ENCODE measurements at places on chromosomes 7 and 10.

DNA sequence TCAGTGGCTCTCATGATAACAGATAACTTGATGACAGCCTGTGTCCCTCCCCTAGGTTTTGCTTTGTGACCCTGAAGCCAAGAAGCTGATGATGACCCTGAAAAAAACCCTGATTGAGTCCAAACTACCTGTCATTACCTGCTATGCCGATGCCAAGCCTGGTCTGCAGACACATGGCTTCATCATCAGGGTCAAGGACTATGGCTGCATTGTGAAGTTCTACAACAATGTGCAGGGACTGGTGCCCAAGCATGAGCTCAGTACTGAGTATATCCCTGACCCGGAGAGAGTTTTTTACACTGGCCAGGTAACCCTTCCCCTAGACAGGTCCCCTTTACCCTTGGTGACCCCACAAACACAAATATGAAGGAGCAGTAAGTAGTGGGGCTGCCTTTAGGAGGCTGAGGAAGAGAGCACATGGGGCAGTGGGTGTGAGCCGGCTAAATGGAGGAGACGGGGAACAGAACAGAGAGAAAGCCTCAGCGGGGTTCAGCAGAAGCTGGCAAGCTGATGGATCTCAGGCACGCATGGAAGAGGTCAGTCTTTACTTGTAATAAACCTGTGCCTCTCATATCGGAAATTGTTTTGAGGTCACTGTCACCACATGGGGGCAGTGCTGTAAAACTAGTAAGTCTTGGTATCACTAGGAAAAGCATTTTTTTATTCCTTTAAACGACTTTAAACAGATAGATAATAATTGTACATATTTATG lies 20.2 kb downstream of the PDCD11 start:
- peak; percentile 16 for DNase-seq

- DNase-seq = no peak
These were observed 12.7 kb downstream of the ZSWIM8 start for GRCh38 chr10:73798087-73798486.

DNA sequence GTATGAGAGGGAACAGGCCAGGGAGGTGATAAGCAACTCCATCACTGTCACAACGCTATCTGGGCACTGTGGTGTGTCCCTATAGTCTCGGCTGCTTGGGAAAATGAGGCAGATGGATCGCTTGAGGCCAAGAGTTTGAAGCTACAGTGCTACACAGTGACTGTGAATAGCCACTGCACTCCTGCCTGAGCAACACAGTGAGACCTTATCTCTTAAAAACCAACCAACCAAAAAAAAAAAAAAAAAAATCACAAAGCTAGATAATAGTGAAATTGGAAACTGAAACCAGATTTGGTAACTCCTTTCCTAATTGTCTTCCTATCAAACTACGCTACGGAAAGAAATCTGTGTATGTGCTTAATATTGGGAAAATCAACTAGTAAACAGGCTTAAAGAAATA lies 14.1 kb downstream of the MICU1 start:
- DNase-seq = peak; percentile 31

- no peak for DNase-seq
These were observed 107.7 kb upstream of the KLF6 start for GRCh38 chr10:3892440-3893425.

GRCh38 chr10:44363716-44364115 lies 21.2 kb downstream of the CXCL12 start:
- no peak for DNase-seq

DNA sequence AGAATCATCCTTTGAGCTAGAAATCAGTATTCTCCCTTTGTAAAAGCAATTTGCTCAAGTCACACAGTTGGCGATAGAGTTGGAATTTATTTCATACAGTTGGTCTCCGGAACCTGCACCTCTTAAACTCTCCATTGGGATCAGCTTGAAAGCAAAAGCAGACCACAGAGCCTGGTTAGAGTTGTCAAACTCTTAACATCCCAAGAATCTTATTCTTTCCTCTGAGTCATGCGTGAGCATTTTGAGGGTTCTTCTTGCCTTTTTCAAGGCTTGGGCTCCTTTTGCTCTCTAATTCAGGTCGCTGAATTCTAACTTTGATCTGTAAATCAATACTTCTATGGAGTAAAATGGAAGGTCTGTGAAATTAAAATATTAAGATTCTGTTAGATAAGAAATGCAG lies 19.6 kb upstream of the SCIN start:
- DNase-seq = no peak

GRCh38 chr10:95821720-95822119 lies 65.8 kb downstream of the ENTPD1 start:
- no peak for DNase-seq

DNA sequence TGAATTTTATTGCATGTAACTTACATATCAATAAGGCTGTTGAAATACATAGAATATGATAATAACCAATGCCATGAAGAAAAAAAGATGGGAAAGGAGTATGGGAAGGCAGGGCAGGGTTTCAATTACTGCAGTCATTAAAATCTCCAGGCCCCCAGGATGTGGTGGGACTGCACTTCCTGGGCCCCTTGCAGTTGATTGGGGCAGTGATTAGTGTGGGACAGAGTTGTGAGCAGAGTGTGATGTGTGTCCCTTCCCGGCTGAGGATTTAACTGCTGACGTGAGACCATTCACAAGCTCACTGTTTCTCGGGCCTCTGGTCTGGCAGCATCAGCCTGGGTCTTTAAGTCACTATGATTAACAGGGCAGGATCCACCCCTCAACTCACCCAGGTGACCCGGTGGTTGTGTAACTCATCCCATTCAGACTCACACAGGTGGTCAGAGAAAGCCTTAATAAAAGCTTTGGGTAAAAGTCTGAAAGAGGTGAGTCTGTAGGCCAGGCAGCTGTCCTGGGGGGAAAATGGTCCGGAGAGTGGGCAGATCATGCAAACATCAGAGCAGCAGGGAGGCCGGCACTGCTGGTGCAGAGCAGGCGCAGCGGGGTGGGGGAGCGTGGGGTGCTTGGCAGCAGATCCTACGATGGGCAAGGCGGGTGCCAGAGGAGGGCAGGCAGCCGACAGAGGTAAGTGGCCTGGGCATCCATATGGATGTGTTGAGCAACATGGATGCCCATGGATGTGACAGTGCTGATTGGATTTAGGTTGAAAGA lies 36.3 kb upstream of the WDFY4 start:
- DNase-seq = no peak

- no peak for DNase-seq
These were observed 15.5 kb downstream of the CYTH3 start for GRCh38 chr7:6256677-6257535.

- no peak for DNase-seq
These were observed 27.7 kb downstream of the PPP2R2D start for GRCh38 chr10:131928248-131929095.

GRCh38 chr10:61882621-61883370 lies 18.7 kb upstream of the ARID5B start:
- no peak for DNase-seq

DNA sequence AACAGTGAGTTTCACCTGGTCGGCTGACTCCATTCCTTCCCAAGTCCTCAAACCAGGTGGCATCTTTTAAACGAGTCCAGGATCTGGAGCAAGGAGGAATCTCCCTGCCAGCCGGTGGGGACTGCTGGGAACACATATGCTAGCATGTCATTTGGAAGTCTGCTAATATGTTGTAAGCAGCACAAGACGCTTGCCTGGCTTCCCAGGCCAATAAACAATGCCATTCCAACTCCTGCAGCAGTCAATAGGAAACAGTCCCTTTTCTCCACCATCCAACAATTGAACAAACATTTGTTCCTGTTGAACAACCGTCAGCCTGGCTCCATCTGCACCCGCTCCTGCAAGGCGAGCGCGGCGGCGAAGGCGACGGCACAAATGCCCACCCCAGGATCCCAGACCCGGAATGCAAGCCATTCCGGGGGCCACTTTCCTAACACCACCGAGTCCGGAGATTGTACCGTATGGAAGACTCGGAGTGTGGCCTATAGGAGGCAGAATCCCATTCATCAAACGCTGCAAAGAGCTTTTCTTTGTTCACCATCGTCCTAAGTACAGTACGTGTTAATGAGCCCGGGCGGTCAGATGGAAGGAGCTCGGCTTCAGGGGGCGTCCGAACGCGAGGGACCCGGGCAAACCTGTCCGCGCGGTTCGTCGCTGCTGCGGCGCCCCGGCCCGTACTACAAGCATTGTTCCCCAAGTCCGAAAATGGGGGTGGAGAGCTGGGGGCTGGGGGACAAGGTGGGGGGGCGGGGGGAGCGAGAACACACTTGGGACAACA lies 1.6 kb downstream of the FAM53B start:
- peak; percentile 69 for DNase-seq

DNA sequence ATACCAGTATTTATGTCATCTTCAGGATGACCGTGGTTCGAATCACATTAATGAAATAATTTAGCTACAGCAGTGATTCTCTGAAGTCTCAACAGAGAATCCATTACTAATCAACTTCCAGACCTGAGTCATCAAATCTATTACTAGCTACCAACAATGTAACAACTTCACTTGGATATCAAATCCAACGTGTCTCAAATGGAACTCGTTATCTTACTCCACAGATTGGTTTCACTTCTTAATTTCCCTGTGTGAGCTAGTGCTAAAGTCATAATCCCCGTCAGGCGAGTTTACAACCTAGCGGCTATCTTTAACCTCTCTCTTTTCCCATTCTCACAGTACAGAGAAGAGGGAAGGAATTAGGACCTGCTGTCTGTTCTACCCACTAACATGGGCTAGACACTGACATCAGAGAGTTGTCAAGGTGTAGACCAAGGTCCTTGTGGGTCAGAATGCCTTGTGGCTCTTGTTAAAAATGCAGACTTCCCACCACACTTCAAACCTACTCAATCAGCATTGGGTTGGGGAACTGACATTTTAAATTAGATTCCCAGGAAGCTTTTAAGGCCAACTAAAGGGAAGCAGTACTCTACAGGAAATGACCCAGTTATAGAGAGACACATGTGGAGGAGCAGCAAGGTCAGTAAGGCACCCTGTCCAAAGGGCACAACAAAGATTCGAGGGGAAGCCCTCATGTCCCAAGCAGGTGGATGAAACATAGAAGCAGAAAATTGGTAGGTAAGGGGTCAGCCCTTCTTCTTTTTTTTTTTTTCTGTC lies 57.3 kb upstream of the GSAP start:
- no peak for DNase-seq

GRCh38 chr7:155371884-155372781 lies 74.5 kb downstream of the INSIG1 start:
- DNase-seq = no peak
